NCI-H1694 treated with DMSO at 0.1 percent for 48 hours (cell line): ENCODE measurements at places on chromosomes 11 and 22.

DNA sequence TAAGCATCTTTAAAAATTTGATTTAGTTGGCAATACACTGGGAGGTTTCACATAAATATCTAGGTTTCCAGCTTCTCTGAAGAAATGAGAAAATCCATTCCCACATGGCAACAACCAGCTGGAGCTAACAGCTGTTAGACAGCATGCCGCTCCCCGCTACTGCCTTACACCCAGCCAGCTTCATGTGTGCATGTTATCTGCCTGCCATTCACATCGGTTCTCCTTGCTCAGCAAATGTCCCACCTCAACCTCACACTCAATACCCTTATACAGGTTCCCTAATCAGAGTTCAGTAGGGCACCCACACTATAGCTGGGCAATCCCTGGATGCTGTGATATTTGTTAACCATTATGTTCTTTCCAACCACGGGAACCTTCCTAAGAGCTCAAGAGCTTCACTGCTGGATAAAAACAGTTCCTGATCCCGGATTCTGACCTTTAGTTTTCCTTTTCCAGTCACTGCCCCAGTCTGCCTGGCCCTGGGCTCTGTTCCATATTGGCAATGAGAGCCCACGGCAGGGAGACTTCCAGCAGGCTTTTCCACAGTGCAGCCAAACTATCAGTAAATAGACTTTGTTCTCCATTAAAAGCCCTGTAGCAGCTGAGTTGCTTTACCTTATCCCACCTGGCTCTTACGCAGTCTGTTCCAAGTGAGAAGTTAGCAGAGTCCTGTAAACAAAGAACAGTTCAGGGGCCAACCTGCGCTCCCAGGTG lies 8.6 kb downstream of the RPUSD4 start:
- no peak for DNase-seq

DNA sequence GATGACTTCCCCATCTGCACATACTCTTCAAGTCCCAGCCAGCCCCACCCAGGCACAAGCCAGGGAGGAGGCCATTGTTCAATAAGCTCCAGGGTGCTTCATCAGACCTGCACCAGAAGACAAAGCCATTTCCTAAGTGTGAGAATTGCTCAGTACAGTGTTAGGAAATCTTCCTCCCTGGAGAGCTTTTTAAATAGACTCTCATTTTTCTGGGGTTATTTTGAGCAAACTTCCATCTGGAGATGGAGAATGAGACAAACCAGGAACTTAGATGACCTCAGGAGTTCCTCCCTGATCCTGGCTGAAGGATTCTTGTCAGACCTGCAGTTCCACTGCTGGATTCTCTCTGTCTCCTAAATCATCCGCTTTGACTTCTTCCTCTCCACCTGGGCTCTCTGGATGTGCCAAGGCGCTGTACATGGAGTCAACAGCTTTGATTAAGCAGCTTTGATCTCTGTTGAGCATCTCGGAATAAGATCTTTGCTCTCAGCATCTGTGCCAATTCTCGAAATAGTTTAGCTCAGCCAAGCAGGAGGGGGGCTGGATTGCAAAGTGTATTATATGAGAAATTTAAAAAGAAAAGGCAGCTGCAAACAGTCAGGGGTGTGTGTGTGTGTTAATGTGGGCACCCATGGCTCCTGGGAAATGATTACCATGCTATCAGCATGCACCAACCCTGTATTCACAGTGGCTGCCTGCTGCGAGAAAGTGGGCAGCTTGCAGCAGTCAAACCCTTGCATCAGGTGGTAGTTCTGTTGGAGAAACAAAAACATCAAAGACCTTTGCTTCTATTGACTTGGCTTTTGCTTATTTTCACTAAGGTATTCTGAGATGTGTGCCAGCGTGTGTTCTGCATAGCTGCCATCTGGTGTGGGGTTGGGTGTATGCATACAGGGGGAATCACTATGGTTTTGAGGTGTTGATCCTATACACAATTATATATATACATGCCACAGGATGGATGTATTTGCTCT lies 70.2 kb upstream of the NAV2 start:
- peak; percentile 68 for DNase-seq

DNA sequence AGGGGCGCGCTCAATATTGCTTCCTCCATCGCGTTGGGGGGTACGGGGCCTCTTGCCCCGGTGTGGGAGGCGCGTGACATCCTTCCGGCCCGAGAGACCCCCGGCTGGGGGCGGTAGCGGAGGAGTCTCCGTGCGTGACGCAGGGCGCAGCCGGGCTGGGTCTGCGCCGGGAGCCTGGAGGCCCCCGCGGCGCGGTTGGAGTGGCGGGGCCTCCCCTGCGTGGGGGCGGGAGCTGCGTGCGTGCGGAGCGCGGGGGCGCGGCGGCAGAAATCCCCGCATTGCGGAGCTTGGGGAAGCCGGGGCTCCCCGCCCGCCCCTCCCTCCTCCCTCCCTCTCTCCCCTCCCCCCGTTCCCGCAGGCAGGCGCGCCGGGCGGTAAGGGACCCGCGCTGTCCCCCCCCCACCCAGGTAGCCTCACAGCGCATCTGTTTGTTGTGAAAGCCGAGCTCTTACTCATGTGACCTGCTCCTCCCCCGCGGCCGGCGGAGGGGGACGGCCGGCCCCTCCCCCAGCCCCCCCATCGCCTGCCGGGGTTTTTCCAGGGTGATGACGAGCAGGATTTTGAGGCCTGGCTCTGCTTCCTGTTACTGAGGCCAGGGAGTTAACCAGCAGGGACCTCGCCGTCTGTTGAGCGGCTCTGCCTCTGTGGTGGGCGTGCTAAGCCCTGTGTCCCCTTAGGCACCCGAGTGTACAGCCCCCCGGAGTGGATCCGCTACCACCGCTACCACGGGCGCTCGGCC lies 1.6 kb downstream of the PIM3 start:
- DNase-seq = peak; percentile 31

- DNase-seq = no peak
Measured at GRCh38 chr11:117716521-117717440, 80.2 kb downstream of the DSCAML1 start.

- DNase-seq = no peak
Measured at GRCh38 chr11:44737245-44738085, 10.7 kb downstream of the TSPAN18 start.

DNA sequence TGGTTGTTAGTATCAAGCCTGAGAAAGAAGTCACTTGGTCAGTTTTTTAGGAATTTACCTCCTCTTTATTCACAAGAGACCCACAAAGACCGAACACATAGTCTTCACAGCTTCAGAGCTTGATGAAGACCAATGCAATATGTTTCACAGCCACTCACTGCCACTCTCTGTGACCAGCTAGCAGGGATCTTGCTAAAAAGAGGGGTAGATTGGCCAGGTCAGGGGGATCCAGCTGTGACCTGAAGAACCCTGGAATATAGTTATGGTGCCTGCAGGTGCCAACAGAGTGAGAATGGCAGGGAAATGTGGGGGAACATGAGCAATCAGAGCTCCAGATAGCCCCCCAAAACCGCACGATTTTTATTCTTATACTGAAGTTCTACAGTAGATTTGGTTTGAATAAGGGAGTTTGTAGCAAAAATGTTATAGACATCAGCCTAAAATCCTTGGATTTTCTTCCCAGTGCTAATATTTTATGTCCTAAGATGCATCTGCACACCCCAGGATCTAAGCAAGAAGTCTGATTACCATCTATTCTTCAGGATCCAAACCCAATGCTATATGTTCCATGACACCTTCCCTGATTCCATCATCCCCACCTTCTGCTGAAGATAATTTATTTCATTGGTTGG lies 8.7 kb downstream of the POU2AF1 start:
- no peak for DNase-seq

DNA sequence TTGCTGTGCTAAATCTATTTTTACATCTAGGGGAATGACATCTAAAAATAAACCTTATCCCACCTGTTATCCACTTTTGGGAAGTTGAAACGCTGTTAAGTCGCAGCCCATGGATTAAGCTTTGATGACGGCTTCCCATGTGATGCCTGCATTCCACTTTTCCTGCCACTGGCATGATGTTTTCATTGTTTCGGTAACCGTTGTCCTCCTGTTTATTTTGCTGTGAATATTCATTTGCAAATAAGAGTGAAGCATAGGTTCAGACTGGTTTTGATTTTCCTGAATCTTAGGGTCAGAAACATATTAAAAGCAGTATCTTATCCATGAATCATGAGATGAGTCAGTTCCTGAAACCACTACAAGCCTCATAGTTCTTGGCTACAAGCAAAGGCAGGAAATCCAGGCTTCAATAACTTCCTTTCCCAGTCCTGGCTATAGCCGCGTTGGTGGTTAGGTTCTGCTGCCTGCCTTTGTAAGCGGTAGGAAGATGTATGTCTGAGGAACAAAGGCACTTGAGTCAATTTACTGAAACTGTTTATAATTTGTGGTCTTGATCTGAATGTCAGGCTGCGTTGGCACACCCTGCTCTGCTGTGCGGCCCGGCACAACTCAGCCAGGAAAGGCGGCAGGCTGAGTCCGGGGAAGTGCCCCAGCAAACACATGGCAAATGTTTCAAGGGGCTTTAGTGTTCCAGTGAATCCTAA lies 19.4 kb downstream of the TEAD1 start:
- no peak for DNase-seq

DNA sequence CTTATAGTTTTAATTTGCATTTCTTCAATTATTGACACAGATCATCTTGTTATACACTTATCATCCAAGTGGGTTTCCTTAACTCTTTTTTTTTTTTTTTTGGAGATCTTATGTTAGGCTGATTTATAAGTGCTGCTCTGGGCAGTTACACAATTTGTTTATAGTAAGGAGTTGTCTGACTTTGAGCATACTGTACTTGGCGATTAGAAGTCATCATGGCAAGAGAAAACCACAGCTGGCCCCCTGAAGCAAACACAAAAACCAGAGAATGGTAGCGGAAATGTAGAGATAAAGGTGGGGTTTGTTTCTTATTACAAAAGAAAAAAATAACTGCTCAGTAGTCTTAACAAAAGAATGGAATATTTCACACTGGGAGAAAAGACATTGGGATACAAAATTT lies 292.6 kb downstream of the SWAP70 start:
- no peak for DNase-seq

GRCh38 chr11:117220568-117220967 lies 11.3 kb downstream of the PCSK7 start:
- no peak for DNase-seq

GRCh38 chr11:134374891-134375550 lies 37.0 kb downstream of the B3GAT1 start:
- no peak for DNase-seq

- no peak for DNase-seq
Measured at GRCh38 chr11:44823006-44823405, 96.2 kb downstream of the TSPAN18 start.

- DNase-seq = no peak
Measured at GRCh38 chr11:44725757-44726282, 942 bp upstream of the TSPAN18 start.

- no peak for DNase-seq
Measured at GRCh38 chr11:75561426-75562047, 516 bp upstream of the SERPINH1 start.
